ENCODE measurements at places on chromosomes 1 and 21.

- no peak for DNase-seq
Observed at GRCh38 chr1:161848676-161849075, 82.6 kb downstream of the ATF6 start.

- DNase-seq = no peak
Observed at GRCh38 chr1:9008236-9008635, 18.0 kb downstream of the SLC2A7 start.

DNA sequence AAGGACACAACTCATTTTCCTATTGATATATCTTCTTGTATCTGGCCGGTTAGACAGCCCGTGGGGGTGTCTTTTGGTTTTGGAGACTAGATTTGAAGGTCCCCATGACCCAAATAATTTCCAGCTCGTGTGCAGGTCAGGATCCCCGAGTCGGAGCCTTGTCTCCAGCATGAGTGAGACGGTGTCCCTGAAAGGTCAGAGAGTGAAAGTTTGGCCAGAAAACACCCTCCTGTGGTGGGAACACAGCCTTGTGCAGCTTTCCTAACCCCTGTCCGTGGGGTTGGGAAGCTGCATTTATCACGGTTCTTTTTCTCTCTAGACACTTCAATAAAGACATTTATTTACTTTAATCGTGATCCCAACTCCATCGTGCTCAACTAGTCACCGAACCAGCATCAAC is 17.6 kb downstream of the COQ8A start:
- no peak for DNase-seq

DNA sequence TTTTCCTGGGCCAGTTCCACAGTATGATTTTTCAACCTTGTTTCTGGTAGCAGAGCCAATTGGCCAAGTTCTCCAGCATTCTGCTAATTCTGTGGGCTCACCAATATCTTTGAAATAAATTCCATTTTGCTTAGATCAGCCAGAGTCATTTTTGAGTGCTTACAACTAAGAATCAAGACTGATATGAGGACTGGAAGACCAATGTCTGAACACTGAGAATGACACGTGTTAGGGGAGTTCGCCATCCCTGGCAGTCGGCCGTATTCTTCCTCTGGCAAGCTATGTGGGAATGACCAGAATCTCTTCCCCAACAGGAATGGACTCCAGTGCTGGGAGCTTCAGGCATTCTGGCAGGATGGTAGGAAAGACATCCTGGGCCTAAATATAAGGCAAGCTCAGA is 4.9 kb upstream of the TENT5C start:
- DNase-seq = no peak

- DNase-seq = no peak
Observed at GRCh38 chr1:227465256-227465655, 98.1 kb upstream of the ZNF678 start.

- DNase-seq = no peak
Observed at GRCh38 chr1:178126741-178127185, 32.9 kb downstream of the RASAL2 start.

DNA sequence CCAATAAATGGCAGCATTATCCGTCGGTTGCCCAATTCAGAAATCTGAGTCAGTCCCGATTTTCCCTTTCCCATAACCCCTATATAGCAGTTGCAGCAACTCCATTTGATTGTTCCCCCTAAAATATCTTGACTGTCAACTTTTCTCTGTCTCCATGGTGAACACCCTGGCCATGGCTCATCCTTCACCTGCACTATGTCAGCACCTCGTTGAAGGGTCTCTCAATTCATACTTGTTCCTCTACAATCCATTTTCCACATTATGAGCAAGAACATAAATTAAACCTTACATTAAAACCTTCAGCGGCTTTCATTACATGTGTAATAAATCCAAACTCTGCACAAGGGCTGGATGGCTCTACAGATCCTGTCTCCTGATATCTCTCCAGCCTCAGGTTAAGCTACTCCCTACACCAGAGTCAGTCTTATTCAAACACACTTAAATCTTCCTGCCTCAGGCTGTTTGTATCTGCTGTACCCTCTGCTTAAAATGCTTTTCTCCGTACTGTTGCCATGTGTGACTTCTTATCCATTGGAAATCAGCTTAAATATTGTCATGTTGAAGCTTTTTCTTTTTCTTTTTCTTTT is 87.3 kb downstream of the BACH1 start:
- DNase-seq = no peak

GRCh38 chr1:190832511-190832910 is 354.8 kb upstream of the BRINP3 start:
- DNase-seq = no peak

DNA sequence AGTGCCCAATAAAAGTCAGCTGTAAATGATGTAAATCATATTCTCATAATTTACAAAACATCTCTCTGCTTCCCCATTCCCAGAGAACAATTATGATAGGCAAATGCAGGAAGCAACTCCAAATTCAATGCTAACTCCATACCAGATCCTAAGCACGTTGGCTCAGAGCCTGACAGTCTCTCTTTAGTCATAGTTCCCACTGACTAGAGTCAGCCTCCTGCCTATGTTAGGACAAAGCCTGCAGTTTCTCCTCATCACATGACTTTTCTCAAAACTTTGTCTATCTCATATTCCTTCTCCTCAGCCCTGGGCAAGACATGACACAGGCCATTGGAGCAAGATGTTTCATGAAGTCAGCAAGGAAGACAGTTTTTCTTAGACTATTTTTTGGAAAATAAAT is 101.5 kb upstream of the COL24A1 start:
- DNase-seq = no peak

DNA sequence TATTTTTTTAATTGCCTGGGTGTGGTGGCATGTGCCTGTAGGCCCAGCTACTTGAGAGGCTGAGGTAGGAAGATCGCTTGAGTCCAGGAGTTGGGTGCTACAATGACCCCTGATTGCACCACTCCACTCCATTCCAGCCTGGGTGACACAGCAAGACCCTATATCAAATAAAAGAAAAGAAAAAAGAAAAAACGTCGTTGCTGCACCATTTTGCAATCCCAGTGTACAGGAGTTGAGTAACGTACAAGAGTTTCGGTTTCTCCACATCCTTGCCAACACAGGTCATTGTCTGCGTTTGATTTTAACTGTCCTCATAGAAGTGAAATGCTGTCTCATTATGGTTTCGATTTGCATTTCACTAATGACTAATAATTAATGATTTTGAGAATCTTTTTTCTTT is 7.9 kb downstream of the ZNF684 start:
- no peak for DNase-seq

- no peak for DNase-seq
Observed at GRCh38 chr21:29308456-29308783, 9.7 kb downstream of the BACH1 start.

DNA sequence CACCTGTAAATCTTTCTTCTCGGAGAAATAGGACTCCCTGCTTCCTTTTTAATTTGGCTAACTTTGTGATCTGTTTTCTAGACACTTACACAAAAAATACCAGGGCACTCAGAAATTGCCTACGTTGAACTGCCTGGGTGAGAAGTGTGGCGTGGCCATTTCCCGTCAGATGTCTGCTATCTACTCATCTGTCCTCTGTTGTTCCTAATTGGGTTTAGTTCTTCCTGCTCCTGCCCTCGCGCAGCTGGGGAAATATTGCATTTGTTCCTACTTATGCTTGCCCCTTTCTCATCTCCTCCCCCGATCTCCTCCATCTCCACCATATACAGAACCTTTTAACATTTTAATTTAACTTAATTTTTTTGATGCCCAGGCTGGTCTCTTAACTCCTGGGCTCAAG is 55.1 kb downstream of the CD58 start:
- no peak for DNase-seq

All from activated CD4-positive, CD25-positive, alpha-beta regulatory T cell (primary cell).